Left renal cortex interstitium (tissue), 4 donors: ENCODE measurements at places on chromosomes 4 and X. TPM values are rescaled to one million over a fixed set of nuclear protein-coding genes. Genes with fewer than 3 reads are reported as not detected.

- no peak for DNase-seq
Measured at GRCh38 chrX:136387951-136388502, 87.3 kb downstream of the ADGRG4 start.

GRCh38 chrX:67648361-67648760 is 104.5 kb downstream of the AR start:
- DNase-seq, result no peak

GRCh38 chr4:6925357-6925836 is 15.8 kb downstream of the TBC1D14 start:
- DNase-seq, result no peak

- DNase-seq, result no peak
Measured at GRCh38 chr4:76470064-76470463, 35.0 kb downstream of the SHROOM3 start.

- no peak for DNase-seq
Measured at GRCh38 chr4:2852481-2852921, 8.9 kb downstream of the ADD1 start.

- no peak for DNase-seq
Measured at GRCh38 chr4:109389369-109390114, 44.1 kb upstream of the SEC24B start.

- no peak for DNase-seq
Measured at GRCh38 chr4:165553221-165553810, 174.5 kb downstream of the CPE start.

- DNase-seq, result no peak
Measured at GRCh38 chr4:100208964-100209363, 18.7 kb upstream of the DDIT4L start.

DNA sequence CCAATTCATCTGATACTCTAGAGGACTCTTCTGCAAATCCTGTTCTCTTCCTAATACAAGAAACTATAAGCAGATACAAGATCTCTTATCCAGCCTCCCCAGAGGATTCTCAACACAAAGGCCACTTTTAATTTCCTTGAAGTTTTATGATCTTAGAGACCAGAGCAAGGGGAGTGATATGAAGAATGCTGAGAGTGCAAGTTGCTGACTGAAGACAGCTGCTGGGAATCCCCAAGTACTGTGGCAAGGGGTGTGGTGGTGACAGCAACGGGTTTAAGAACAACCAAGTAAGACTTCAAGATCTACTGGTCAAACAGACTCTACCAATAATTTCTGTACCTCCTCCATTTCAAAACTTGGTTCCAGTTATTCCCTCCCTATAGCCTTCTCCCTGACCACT is 7.0 kb downstream of the AMMECR1 start:
- DNase-seq, result no peak

DNA sequence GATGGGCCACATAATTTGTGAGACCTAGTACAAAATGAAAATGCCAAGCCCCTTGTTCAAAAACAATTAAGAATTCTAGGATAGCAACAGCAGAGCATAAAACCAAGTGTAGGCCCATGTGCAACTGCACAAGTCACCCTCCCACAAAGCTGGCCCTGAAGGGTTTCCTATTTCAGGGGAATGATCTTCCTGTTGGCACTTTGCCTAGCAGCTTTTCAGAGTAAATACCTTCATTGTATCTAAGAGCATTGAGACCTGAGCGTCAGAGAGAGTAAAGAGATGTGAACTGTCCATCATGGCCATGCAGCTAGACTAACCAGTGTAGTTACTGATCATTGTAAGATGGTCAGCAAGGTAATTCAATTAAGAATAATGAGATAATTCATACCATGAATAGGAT is 113.6 kb downstream of the CNKSR2 start:
- DNase-seq, result no peak

DNA sequence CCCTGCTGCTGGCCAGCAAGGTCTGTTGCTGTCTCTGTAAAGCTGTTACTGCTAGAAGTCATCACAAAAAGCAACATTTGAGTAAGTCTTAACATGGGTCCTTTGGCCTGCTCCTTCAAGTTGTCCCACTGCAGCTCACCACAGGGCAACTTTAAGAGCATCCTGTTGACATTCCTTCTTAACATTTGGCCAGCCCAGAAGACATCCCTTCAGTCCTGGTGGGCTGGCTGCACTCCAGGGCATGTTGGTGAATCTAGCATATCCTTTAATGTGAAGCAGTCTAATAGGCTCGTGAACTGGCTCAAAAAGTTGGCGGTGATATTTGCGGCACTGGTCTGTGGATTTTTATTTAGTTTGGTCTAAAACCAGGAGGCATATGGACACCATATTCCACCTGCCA is 92.2 kb upstream of the MAML3 start:
- no peak for DNase-seq

- no peak for DNase-seq
Measured at GRCh38 chr4:124414276-124415040, 298.1 kb downstream of the ANKRD50 start.

DNA sequence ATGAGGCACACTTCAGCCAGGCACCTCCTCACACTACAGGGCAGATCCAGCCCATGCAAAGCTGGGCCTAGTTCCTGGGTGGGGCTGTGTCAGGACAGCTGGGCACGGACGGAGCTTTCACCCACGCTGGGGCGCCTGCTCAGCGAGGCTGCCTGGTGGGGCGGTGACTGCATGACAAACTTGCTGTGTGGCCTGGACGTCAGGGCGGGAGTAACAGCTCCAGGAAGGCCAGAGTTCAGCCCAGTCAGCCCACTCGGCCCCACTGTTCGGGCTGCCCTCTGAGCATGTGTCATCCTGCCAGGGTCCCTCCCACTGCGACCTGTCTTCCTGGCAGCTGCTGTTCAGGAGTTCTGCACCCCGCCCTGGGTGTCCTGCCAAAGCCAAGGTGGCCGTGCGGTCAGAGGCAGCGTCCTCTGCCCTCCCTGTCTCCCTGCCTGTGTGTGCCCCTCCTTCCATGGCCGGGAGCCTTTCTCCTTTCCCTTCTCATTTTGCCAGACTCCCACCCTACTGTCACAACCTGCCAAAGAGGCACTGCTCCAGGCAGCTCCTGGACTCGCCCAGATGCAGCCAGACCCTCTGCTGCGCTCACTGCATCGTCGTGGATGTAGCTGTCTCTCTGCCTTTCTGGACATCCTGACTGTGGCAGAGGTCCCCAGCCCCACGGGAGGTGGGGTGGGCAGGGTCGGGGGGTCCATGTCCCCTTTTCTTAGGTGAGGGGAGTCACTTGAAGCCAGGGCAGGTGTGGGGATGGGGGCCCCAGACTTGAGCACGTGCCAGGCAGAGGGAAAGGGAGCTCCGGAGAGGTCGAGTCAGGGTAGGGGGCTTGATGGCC is 33.0 kb upstream of the KIAA0232 start:
- no peak for DNase-seq

DNA sequence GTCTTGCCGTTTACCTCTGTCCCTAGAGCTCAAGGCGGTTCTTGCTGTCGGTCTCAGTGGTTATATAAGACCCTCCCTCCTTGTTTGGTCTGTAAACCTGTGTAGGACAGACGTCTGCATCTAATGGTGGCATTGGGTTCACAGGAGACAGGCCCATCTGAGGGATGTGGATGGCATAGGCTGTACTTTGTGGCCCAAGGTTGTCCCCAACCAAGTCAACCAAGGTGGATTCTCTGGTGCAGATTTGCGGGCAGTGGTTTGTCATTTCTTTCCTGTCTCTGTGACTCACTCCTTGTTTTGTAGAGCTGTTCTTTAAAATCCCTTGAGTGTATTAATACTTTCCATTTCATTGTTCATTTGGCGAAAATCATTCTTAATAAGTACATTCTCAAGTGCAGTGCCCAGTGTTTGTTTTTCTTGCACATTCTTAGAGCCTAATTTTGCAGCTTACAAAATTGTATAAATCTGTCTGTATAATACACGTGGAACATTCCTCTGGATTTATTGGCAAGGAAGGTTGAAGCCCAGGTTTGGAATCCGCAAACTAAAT is 68.0 kb upstream of the TLR2 start:
- no peak for DNase-seq

- DNase-seq, result no peak
Measured at GRCh38 chr4:6855692-6856297, 53.8 kb upstream of the TBC1D14 start.

DNA sequence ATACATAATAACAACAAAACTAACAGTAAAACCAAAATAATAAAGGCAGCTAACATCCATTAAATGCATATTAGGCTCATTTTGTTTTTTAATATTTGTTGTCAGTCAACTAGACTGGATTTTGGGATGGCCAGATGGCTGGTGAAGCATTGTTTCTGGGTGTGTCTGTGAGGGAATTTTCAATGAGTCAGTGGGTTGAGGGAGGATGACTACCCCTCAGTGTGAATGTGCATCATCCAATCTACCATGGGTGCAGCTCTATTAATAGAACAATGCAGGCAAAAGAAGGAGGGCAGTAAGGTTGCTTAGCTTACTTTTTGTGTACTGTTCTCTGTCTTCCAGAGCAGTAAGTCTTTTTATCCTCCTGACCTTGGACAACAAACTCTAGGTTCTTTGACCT is 484.2 kb upstream of the HS3ST1 start:
- no peak for DNase-seq

- no peak for DNase-seq
Measured at GRCh38 chrX:41482154-41482850, 35.2 kb downstream of the NYX start.

DNA sequence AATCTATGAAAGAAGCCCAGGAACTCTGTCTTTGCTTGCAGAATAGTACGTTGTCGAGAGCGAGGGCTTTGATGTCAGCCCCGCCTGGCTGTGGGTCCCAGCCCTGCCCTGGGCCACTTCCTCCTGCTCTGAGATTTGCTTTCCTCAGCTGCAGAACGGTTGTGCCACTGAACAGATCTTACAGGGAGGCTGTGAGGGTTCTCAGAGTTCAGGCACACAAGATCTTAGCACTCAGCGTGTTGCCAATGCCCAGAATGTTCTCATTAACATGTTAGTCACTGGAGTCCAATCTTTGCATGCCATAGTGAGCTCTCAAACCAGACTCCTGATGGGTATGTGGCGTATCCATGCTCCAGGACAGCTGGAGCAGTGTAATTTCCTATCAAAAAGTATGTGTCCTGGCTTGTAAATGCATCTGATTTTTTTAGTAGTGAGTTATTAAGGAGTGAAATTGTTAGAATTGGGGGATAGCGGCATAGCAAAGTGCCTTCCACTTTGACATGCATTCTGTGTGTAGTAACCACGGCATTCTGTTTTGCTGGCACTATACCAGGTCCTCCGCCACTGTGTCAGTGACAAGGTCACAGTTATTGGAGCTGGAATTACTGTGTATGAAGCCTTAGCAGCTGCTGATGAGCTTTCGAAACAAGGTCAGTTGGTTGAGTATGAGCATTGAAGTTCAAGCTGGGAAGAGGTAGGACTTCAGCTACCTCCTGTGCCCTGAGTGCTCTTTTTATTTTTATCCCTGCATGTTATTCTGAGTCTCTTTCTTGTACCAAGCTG is 31.6 kb downstream of the TKTL1 start:
- no peak for DNase-seq

- no peak for DNase-seq
Measured at GRCh38 chr4:73693811-73694210, 46.6 kb upstream of the CXCL8 start.

DNA sequence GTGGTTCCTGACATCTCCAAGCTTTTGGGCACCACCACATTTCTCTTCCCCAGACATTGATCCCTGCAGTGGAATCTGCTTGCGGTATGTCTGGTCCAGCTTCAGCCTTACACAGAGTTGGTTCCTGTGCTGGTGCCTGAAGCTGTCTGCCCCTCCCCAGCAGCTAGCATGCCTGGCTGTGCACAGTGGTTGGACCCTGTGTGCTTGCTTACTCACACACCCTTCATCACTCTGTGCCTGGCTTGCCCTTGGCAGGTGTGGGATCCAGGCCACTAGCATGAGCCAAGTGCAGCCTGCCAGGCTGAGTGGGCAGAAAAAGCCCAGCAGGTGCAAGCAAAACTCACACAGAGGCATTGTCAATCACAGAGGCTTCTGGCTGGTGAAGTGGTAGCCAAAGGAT is 473.8 kb downstream of the ACTRT1 start:
- DNase-seq, result no peak

DNA sequence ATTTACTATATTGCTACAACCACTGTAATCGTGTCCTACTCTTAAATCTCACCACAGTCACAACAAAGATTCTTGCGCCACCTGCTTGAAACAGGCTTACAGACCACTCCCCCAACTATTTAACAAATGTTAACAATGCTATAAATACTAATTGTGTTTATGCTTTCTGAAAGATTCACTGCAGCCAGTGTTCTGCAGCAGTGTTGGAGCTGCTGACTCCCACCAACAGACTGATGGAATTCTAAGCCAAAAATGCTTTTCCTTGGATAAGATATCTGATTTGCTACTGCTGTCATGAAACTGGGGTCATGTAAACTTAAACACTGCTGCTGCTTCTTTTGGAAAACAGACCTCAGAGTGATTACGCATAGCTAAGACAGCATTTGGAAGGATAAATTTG is 244.2 kb upstream of the MAB21L2 start:
- DNase-seq, result peak; percentile 31

GRCh38 chr4:35461931-35462659 is 782.2 kb downstream of the ARAP2 start:
- DNase-seq, result no peak

- DNase-seq, result no peak
Measured at GRCh38 chr4:31803526-31804195, 1083.5 kb downstream of the PCDH7 start.

GRCh38 chrX:110327336-110327735 is 9.5 kb upstream of the AMMECR1 start:
- no peak for DNase-seq

FAM156B gene
- polyA plus RNA-seq, result 15.5 TPM

PCDH18 gene
- polyA plus RNA-seq, result 191 TPM

NPY5R gene
- polyA plus RNA-seq, result 4.2 TPM

ADAMTS3 gene
- polyA plus RNA-seq, result 9.1 TPM

PAGE5 gene
- polyA plus RNA-seq, result not detected

YIPF7 gene
- 0.37 TPM for polyA plus RNA-seq

ADGRG4 gene
- polyA plus RNA-seq, result not detected

BEND2 gene
- polyA plus RNA-seq, result 0.14 TPM

SH3D19 gene
- polyA plus RNA-seq, result 27.0 TPM

ADH7 gene
- polyA plus RNA-seq, result not detected
